GM10248 (cell line): ENCODE measurements at places on chromosomes 7 and 10.

- no peak for DNase-seq
Measured at GRCh38 chr7:28114056-28114455, 66.5 kb downstream of the JAZF1 start.

DNA sequence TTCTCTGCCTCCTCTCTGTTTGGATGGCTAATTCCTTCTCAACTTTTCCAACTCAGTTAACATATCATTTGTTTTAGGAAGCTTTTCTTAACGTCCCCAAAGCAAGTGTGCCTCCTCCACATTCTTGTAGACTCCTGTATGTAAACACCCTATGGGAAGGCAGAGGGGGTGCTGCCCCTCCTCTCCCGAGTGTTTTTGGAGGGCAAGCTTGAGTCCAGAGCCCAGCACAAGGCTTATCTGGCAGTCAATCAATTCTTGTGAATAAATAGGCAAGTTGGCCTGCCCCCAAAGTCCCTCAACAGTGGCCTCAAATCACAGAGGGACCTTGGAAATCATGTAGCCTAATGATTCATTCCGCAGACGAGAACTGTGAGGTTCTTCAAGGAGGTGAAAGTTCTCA is 305.6 kb downstream of the RPS24 start:
- DNase-seq, result no peak

DNA sequence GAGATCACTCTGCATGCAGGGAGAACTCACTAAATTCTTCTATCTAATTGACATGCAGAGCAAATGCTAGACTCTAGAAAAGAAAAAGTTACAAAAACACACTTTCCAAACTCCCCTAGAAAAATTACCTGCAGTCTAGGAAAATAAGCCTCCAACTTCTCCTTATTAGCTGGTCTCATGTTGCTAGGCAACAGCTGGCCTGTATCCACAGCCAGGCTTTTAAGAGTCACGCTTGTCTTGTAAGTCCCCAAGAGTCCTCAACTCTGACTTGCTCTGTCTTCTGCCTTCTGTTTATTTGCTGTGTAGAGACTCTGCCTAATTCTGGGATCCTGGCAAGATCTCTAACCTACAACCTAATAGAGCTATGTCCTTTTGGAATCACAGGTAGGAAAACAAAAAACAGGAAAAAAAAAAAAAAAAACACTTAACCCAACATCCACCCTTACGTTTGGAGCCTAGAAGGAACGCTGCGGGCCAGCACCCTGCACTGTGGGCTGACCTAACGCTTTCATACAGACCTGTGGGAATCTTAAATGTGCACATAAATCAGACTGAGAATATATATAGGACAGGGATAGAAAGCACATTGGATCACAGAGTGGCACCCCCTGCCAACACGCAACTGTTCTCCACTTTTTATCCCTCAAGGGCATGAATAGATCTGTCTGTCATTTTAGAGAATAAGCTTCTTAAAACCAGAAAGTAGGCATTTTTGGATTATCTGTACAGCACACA is 117.0 kb upstream of the PTPRZ1 start:
- no peak for DNase-seq

DNA sequence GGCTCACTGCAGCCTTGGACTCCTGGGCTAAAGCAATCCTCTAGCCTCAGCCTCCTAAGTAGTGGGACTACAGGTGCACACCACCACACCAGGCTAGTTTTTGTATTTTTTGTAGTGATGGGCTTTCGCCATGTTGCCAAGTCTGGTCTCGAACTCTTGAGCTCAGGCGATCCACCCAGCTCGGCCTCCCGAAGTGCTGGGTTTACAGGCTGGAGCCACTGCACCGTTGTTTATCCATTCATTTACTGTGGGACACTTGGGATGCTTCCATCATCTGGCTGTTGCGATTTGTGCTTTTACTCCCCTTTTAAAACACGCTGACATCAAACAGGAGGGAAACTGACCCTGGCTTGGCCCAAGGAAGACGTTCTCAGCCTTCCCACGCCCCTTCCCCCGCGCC is 30.5 kb upstream of the SMARCD3 start:
- no peak for DNase-seq

DNA sequence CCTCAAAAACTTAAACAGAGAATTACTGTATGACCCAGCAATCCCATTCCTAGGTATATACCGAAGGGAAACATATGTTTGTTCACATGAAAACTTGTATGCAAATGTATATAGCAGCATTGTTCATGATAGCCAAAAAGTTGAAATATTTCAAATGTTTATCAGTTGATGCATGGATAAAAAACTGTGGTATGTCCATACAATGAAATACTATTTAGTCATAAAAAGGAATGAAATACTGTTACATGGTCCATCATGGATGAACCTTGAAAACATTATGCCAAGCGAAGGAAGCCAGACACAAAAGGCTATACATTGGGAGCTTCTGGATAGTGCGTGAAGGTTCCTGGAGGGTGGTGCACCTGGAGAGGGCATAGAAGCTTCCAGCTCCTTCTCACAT is 11.0 kb upstream of the TRA2A start:
- no peak for DNase-seq

DNA sequence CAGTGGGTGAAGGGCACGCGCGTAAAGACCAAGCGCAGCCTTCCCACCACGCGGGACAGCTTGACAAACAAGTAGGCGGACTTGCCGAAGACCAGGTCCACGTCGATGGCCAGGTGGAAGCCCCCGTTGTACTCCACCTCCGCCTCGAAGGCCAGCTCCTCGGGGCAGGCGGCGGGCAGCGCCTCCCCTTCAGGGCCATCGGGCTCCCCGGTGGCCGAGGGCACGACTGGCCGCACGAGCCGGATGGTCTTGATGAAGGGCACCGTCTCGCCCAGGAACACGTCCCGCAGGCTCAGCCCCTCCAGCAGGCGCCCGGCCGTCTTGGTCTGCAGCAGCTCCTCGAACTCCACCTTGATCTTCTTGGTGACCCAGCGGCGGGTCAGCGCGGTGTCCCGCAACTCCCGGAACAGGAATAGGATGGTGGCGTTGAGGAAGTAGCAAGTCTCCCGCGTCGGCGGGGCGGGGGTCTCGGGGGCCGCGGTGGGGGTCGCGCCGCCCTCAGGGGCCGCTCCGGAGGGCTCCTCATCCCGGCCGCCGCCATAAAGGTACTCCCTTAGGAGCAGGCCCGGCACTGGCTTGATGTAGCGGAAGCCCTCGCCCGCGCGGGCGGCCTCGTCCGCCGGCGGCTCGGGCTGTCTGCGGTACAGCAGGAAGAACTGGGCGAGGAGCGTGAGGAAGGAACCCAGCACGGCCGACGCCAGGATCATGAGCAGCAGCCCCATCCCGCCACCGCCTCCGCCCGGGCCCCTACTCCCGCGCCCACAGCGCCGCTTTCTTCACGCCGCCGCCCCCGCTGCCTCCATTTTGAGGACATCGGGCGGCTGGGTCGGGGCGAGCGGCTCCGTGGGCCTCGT is 507 bp downstream of the PDZD8 start:
- DNase-seq, result no peak

GRCh38 chr7:92964141-92964540 is 127.8 kb upstream of the CDK6 start:
- DNase-seq, result no peak

GRCh38 chr7:73702226-73702625 is 17.2 kb downstream of the STX1A start:
- DNase-seq, result no peak

GRCh38 chr7:30226614-30227268 is 57.7 kb upstream of the ZNRF2 start:
- no peak for DNase-seq

DNA sequence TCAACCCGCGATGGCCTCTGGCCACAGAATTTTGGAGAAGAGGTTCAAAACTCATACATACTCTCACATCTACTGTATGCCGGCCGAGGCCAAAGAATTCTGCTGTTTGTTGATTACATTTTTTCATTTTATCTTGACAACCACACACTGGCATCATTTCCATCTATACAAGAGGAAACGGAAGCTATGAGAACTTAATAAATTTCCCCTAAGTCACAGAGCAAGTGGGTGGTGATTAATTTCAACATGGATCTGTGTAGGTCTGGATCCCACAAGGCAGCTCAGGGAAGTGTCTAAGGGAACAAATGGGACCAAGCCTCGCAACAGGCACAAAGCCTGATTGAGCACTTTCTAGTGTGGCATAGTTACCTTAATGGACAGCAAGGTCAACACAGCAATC is 18.0 kb downstream of the ELMO1 start:
- no peak for DNase-seq

DNA sequence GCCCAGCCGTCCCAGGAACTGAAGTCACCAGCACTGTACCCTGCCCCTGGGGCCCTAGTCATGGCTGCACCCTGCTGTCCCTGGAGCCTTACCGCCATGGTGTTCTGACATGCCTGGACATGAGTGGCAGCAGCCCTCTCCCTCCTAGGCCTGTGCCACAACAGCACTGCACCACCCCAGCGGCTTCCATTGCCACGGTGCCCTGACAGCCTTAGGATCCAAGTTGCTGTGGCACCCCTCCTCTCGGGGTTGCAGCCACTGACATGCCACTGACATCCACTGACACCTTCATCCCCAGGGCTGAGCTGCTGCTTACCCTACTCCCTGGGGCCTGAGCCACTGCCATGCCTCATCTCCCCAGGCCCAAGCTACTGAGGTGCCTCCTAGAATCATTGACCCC is 39.6 kb upstream of the SHH start:
- DNase-seq, result no peak

GRCh38 chr7:110470420-110470819 is 620.5 kb upstream of the LRRN3 start:
- DNase-seq, result no peak

GRCh38 chr10:86857128-86857721 is 100.2 kb downstream of the MMRN2 start:
- no peak for DNase-seq

GRCh38 chr7:113878394-113878992 is 40.3 kb downstream of the PPP1R3A start:
- DNase-seq, result no peak
